Caki2 (cell line): ENCODE measurements at places on chromosomes 11 and 22.

- no peak for DNase-seq
Observed at GRCh38 chr11:16081382-16082094, 274.8 kb downstream of the SOX6 start.

GRCh38 chr11:119942583-119943297, 195.2 kb downstream of the TRIM29 start:
- no peak for DNase-seq

DNA sequence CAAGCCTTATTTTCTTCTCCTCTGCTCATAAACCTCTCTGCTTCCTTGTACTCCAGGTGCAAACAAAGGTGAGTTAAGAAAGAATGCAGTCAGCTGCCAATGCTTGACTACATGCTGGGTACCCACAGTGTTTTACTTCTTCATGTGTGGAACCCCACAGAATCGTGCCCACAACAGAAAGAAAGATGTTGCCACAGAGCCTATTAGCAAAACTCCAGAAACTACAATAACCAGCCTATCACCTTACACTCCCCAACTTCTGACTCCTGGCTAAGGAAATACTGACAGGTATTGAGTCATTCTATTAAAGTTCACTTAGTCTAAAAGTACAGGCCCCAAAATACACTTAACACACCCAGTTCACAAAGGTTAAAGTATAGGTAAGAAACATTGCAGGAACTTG, 56.9 kb upstream of the CCDC89 start:
- DNase-seq, result no peak

DNA sequence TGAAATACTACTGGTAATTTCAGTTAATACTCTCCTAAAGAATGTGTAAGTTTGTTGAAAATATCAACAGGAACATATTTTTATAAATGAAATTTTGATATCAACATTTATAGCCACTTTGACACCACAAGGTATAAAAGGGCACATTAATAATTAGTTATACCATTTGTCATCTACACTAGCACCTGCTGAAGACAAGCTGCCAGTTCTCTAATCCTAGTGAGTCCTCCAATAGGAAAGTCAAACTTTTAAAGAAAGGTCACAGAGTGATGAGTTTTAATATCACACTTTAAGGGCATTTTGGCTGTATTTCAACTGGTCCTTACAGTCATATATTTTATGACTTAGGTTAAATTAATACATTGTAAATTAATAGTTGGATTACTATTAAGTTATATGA, 52.3 kb downstream of the APOL5 start:
- no peak for DNase-seq

GRCh38 chr22:42375982-42376381, 56.2 kb downstream of the NFAM1 start:
- no peak for DNase-seq

- DNase-seq, result no peak
Observed at GRCh38 chr22:26975865-26976264, 318.5 kb downstream of the MIAT start.
